NCI-H1436 treated with DMSO at 0.1 percent for 48 hours (cell line): ENCODE measurements at places on chromosomes 4 and X.

GRCh38 chr4:146095860-146096259, 79.7 kb upstream of the LSM6 start:
- DNase-seq: no peak

DNA sequence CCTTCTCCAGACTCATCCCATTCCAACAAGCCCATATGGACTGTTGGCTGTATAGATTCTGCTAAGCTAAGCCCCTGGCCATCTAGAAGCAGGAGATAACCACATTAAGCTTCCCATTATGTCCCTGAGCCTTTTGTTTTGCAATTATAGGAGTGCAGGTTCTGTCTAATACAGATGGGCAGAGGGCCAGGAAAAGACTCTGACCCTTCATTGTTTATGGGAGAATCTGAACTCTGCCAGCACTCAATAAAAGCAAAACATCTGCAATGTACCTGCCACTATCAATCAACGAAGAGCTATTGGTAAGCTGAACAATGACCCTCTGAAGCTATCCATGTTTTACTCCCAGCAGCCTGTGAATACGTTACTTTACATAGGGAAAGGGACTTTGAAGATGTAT, 207.3 kb upstream of the CLNK start:
- DNase-seq: no peak

- no peak for DNase-seq
Measured at GRCh38 chr4:10856271-10856782, 171.8 kb upstream of the CLNK start.

- DNase-seq: no peak
Measured at GRCh38 chrX:38458071-38458470, 103.3 kb upstream of the TSPAN7 start.

- DNase-seq: no peak
Measured at GRCh38 chr4:75179510-75179909, 246.6 kb downstream of the PARM1 start.

DNA sequence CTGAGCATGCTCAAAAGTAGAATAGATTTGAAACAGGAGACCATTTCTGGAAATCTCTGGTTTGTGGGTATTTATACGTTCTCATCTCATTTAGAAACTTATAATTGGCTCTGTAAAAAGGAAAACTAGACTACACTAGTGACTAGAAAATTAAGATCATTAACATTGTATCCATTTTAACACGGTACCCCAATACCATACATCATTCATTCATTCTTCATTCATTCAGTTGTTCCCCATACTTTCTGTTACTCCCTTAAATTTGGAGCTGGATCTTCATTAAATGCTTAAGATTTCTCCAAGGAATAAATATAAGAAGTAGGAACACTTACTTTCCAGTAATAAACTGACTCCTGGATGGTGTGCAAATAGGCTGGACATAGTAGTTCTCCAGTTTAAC, 1.3 kb downstream of the ARSJ start:
- DNase-seq: no peak

DNA sequence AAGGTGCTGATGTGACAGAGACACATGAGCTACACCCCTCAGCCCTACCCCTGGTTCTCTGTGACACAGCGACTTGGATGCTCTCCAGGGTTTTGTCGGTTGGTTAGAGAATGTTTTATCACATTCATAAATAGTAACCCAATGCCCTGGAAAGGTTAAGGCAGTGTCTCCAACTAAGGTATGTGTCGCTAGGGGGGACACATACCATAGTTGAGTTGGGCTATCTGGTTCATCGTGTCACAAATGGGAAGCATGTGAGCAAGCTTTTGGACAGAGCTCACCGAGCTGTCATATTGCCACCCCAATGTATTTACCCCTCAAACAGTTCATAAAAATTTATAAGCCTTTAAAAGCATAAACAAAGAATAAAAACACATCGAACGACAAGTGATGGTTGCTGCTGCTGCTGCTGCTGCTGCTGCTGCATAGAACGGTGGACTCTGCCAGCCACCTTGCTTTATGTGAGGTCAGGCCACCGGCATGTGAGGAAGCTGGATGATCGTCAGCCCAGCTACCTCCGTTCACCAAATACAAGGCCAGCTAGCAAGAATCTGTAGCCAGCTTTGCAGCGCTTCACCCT, 55.9 kb downstream of the STOX2 start:
- DNase-seq: no peak

GRCh38 chrX:116862340-116862739, 399.6 kb upstream of the CT83 start:
- DNase-seq: no peak

DNA sequence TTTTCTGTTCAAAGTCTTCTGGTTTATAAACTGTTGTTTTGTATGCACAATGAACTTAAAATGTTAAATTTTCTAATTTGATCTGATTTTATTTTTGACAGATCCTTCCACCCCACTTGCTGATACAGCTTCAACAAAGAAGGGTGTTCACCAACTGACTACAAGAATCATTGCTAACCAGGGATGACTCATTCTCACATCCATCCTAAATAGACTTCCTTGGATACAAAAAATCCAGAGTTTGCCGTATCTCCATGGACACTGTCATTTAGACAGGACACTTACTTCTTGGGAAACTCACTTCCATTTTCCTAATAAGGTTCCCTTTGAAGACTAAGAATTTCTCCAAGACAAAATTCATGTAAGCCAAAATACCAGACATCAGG, 111.6 kb upstream of the NWD2 start:
- DNase-seq: no peak

DNA sequence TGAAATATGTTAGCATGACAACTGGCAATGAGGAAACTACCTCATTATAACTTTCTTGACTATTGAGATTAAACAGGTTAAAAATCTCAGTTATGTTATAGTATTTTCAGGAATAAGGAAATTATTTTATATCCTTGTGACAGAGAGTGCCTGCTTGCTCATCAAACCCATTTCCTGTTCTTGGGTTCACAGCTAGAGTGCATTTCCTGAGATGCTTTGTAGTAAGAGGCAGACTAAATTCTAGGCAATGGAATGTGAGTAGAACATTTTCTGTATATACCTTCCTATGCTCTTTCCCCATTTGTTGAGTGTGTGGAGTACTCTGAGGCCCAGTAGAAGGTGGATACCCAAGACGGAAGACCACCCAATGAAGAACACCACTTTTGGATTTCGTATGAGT, 96.9 kb upstream of the CASK start:
- DNase-seq: no peak

- DNase-seq: no peak
Measured at GRCh38 chrX:78922754-78923153, 22.4 kb upstream of the P2RY10 start.
